Hematopoietic multipotent progenitor cell treated with erythropoietin and hydrocortisone succinate and interleukin-3 and kit ligand, for 4 days (in vitro differentiated cells): ENCODE measurements at places on chromosomes 7 and 10.
A peak's percentile ranks its signal among the peaks of the same experiment; 100 is the strongest.

DNA sequence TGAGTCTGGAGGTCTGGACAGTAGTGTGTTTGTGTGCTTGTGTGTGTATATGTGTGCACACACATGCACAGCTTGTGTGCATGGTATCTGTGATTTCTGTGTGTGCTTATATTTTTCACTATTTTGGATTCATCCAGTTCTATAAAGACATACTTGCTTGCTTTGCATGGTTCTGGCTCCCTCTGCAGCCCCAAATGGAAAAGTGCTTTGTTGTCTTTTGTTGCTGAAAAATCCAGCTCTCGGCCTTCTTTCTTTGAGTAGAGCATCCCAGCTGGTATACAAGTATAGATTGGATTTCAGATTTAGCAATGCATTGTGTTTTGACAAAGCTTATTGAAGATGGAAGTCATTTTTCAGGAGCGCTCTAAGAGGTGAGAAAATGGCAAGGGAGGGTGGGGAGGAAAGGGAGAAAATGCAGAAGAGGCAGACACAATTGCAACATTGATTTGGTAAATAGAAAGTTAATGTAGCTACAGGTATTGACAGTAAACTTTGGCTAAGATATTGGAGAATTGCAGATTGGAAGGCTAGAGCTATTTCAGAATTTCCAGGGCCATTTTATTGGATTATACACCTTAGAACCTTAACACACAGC lies 333.9 kb downstream of the AUTS2 start:
- DNase-seq: peak; percentile 64

GRCh38 chr7:102404005-102404861 lies 8.1 kb downstream of the PRKRIP1 start:
- DNase-seq: peak; percentile 89

- peak; percentile 45 for DNase-seq
These were observed 831 bp downstream of the CCDC7 start for GRCh38 chr10:32446536-32447406.

DNA sequence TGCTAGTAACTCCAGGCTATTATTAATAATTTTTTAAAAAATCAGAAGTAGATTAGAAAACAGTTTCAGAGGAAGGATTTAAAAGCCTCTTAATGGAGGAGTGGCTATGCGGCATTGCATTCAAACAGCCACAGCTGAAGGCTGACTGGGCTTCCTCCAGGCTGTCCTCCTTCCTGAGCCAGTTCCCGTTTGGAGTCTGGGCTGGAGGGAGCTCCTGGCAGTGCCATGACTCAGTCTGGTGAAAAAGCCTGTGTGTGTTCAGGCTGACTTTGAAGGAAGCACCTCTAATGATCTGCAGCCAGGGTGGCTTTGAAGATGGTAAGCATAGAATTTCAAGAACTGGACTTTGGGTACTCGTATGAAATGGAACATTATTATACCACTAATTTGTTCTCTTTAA lies 134.6 kb downstream of the DPP6 start:
- DNase-seq: no peak

DNA sequence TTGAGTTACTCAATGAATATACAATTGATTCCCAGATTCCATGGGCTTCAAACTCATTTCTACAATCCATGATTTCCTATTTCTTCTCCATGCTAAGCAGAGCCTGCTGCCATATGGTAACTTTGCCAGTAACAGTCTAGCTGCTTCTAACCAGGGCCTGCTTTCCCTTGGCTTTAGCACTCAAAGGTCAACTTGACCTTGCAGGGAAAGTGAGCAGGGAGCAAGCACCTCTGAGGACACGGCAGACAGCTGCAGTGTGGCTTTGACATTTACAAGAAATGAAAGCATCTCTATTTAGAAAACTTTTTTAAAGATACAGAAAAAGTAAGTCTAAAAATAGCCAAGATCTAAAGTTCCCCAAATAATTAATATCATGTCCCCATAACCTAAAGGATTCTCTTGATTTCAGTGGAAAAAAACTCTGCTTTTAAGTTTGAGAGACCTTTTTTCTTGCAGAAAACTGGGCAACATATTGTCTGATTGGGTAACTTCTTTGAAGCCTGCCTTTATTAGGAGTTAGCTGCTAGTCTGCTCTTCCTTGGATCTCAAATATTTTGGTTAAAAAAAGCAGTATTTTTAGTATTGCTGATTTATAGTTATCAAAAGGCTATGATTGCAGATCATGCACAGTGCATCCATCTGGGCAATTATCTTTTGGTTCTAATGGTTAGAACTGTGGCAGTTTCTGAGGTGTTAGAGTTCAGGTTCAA lies 257.9 kb downstream of the AHR start:
- no peak for DNase-seq

DNA sequence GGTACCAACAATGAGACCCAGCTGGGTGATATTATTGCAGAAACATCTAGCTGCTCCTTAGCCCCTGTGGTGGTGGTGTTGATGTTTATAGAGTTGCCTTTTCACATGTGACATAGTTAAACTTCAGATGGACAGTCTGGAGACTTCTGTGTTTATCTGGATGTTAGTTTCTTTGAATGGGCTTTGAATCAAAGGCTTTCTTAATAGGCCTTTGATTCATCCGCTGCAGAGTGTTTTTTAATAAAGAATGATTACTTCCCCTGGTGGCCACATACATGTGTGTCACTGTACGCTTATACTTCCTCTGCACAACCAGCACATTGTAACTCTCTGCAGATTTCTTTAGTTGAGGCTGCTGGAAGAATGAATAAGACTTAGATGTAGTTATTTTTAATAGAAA lies 221.0 kb downstream of the DYNC1I1 start:
- peak; percentile 13 for DNase-seq
